8988T (cell line): ENCODE measurements at places on chromosomes 3 and 15.
A peak's percentile ranks its signal among the peaks of the same experiment; 100 is the strongest.

- DNase-seq, result no peak
These were observed 29.1 kb downstream of the FGD5 start for GRCh38 chr3:14847613-14848541.

- no peak for DNase-seq
These were observed 330.7 kb downstream of the LSAMP start for GRCh38 chr3:116114586-116114985.

GRCh38 chr15:49270541-49271421, 100.7 kb downstream of the GALK2 start:
- no peak for DNase-seq

DNA sequence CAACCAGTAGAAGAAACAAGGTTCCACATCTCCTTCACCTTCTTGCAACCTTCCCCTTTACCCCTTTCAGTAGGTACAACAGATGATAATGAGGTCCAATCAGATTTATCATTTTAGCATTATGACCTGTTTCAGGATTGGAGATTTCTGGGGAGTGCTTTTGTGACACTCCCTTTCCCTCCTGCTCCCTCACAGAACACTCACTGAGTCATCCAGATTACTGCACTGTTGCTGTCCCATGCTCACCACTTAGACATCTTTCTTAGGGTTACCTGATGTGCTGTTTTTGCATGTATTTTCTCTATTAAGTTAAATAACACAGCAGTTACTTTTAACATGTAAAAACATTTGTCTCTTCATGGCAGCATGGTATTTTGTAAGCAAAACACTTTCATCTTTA, 118.5 kb downstream of the MFSD1 start:
- no peak for DNase-seq

- DNase-seq, result peak; percentile 97
These were observed 32.1 kb downstream of the PTH1R start for GRCh38 chr3:46909535-46910161.
